ENCODE measurements at places on chromosomes 6 and 20.

DNA sequence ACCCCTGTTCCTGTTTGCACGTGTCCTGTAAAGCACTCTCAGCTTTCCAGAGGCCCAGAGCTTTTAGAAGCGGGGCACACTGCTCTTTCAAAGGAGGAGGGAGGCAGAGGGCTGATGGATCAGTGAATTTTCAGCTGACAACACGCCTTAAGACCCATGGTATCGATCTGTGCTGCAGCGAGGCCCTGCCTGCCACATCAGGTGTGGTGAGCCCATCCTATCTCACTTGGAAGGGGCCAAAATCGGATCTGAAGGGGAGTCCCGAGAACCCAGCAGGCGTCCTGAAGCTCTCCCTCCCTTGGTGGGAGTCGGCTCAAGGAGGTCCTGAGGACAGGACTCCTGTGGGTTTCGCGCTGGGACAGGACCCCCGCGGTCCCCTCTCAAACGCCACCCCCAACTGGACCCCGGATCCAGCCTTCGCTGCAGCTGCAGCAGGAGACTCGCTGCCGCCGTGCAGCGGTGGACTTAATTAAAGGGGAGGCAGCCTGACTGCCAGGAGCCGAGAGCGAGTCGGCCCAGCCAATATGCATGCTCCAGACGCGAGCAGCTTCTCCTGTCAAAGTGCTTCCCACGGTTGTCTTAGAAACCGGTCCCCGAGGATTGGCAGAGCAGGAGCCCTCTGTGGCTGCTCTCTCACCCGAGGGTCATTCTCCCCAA, 580.0 kb upstream of the ZNF337 start:
- no peak for DNase-seq

DNA sequence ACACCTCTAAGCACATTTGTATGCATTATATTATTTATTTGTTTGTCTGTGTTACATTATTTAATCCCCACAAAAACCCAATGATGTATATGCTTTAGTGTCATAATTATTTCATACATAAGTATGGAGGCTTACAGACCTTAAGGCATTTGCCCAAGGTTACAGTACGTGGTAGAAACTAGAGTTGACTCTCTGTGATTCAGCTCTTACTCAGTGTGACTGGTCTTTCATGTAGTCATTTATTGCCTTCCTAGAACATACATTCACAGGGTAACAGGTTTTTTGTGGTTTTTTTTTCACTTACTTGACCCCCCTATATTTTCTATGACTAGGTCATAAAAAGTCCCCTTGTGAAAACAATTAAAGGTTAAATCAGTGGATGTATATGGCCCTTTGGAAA, 566.8 kb downstream of the TFAP2A start:
- no peak for DNase-seq

DNA sequence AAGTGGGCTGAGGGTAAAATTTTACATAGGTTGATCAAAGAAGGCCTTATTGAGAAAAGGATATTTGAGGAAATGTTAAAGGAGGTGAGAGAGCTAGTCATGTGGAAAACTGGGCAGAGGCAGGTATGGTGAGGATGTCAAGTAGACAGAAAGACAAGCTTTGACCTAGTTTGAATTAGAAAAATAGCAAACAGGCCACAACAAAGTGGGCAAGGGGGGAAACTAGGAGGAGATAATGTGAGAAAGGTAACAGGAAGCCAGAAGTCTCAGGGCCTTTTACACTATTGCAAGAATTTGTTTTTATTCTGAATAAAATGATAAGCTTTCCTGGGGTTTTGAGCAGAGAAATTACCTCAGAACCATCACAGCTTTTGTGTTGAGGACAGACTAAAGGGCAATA, 115.7 kb downstream of the RWDD2A start:
- no peak for DNase-seq

GRCh38 chr6:45801471-45802289, 214.0 kb downstream of the CLIC5 start:
- no peak for DNase-seq

DNA sequence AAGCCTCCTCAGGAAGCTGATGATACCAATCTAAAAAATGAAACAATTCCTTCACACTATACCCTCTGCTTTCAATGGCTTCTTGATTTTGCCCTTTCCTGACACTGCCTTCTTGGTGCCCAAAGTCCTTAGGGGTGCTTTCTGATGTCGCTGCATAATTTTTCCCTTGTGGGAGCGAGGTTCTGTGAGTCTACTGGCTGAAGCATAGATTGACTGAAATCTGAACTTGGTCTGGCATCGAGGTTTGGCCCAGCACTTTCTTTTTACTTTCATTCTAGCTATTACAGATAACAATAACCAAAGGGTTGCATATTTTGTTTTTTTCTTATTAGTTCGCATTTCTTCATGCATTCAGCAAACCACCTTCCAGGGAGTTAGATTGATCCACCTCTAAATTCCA, 65.8 kb downstream of the E2F3 start:
- no peak for DNase-seq

DNA sequence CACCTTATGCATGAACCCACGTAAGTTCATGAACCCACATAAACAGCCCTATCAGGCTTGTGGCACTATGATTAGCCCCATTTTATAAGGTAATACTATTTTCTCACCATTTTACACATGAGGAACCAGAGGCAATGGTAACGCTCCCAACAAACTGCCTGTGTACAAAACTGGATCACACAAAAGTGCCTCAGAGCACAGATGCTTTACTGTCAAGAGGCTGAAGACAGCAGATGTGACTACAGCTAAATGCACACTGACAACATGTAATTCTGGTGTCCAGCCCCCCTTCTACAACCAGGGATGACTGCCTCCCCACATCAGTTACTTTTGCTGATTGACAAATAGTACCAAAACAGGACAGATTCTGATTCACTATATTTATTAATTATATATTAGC, 69.6 kb downstream of the GMDS start:
- no peak for DNase-seq

- no peak for DNase-seq
These were observed 21.9 kb downstream of the BCAS1 start for GRCh38 chr20:54048481-54048880.

GRCh38 chr20:52420805-52421204, 229.2 kb upstream of the ZFP64 start:
- no peak for DNase-seq

DNA sequence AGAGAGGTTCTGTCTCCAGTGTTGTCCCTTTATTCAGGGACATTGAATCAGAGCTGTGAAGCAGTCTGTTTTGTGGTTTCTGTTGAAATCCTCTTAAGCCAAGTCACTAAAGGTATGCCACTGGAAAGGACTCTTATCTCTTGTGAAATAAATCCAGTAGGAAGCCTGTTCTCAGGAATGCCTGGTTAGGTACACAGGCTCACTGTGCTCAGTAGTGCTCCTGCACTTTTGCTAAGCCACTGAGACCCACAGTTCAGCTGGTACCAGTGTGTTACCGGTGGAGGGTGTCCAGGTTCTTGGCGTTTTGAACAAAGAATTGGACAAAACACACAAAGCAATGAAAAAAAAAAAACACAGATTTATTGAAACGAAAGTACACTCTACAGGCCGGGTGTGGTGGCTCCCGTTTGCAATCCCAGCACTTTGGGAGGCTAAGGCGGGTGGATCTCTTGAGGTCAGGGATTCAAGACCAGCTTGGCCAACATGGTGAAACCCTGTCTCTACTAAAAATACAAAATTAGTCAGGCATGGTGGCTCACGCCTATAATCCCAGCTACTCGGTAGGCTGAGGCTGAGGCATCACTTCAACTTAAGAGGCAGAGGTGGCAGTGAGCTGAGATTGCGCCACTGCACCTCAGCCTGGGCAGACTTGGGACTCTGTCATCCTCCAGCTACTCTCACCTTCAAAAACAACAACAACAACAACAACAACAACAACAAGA, 186.1 kb downstream of the JARID2 start:
- no peak for DNase-seq

- no peak for DNase-seq
These were observed 4.7 kb downstream of the GCLC start for GRCh38 chr6:53540129-53540692.

DNA sequence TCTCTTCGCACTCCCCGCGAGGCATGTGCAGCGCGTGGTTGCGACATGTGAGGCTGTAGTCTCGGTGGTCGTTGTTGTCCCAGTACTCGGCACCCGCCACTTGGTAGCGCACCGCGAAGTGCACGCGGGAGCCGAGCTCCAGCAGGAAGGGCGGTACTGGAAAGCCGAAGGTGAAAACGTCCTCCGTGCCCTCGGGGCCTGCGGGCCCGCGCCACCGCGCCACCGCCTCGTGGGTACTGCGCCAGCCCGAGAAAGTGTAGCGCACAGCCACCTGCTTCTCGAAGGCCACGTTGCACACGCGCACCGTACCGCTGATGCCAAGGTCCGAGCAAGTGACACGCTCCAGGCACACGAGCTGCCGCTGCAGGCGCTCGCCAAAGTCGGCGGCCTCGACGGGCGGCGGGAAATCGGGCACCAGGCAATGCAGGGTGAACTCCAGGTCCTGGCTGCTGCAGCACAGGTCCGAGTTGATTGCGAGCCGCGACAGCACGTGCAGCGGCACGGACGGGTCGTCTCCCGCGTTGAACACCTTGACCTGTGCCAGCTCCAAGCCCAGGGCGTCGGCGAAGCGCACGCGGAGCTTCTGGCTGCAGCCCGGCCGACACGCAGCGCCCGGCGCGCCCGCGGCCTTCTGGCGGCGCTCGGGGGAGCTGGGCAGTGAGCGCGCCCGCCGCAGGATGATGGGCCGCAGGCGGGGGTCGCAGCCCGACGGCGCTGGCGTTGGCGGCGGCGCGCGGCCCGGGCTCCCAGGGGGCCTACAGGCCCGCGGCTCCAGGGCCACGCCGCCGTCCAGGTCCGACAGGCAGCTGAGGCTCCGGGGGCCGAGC, 840 bp downstream of the PPP1R3D start:
- no peak for DNase-seq

- no peak for DNase-seq
These were observed 288.5 kb upstream of the CNR1 start for GRCh38 chr6:88454658-88455057.

DNA sequence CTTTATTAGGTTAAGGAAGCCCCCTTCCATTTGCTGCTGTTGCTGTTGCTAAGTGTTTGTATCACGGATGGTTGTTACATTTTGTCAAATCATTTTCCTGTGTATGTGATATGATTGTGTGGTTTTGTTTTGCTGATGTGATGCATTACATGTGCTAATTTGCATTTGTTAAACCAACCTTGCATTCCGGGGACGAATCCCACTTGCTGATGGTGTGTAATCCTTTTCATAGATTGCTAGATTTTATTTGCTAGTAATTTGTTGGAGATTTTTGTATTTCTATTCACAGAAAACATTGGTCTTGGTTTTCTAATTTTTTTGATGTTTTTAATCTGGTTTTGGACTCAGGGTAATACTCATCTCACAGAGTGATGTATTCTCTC, 167.8 kb downstream of the WDR27 start:
- DNase-seq: no peak

DNA sequence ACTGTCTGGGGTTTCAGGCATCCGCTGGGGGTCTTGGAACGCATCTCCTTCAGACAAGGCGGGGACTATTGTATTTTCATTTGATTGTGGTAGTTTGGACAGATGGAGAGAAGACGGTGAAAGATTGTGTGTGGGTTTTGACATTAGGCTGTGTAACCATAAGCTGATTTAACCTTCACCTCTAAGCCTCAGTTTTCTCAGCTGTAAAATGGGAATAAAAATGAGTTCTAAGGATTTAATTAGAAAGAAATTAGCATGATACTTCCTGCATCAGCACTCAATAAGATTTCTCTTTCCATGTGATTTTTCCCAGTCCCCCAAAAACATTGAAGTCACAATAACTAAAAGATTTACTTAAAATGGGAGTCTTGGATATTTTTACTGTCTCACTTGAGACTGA, 78.1 kb downstream of the CBFA2T2 start:
- no peak for DNase-seq

- DNase-seq: peak; percentile 80
These were observed 123.0 kb upstream of the FAM184A start for GRCh38 chr6:119201480-119201879.

GRCh38 chr20:51495921-51496545, 46.5 kb downstream of the NFATC2 start:
- DNase-seq: no peak

DNA sequence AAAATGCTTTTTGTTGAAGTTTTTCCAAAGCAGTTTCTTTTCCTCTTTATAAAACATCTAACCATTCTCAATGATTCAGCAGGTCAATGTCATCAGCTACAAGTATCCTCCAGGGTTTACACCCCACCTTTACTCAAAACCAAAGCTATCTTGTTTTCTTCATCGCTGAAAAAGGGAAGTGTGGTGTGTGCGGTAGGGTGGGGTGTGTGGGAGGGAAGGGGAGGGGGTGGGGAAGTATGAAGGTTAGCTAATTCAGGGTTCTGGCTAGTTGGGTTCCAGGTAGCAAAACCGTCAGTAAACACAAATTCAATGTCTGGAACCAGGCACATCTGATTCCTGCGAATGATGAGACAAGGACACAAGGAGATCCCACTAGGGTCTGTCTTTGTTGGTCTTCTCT, 189.6 kb downstream of the GJA10 start:
- no peak for DNase-seq

- DNase-seq: no peak
These were observed 28.7 kb downstream of the ANKEF1 start for GRCh38 chr20:10063482-10063881.

DNA sequence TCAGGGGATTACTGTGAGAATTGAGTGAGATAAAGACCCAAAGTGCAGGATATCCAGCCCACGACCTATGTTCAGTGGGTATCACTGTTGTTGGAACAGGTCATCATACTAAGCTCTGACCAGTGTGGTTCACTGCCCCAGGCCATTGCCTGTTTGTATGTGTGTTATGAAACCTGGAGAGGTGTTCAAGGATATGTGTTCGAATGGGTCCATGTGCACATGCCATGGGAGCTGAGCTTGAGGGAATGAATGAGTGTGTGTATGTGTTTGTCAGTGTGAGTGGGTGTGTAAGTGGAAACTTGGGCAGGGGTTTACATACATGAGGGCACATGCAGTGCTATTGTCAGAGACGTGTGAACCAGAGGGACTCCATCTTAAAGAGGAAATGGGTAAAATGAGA, 17.7 kb upstream of the AHCY start:
- DNase-seq: no peak

DNA sequence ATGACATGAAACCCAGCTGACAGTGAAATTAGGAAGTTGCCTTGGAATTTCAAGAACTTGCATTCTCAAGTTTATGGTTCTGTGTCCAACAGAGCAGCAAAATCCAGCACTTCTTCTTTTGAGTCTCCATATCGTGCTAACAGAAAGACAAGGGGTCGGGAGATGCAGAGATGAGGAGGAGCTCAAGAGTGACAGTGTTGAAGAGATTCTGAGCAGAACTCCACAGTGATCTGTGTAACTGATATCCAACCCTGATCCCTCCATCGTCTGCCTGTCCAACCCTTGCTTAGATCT, 21.2 kb upstream of the BTN1A1 start:
- DNase-seq: no peak

All from NCI-H774 (cell line).